ENCODE measurements at places on chromosomes 4 and X.

- peak; percentile 10 for DNase-seq
Measured at GRCh38 chr4:100317032-100317864, 127.0 kb upstream of the DDIT4L start.

- no peak for DNase-seq
Measured at GRCh38 chrX:95435198-95435597, 1249.4 kb upstream of the DIAPH2 start.

DNA sequence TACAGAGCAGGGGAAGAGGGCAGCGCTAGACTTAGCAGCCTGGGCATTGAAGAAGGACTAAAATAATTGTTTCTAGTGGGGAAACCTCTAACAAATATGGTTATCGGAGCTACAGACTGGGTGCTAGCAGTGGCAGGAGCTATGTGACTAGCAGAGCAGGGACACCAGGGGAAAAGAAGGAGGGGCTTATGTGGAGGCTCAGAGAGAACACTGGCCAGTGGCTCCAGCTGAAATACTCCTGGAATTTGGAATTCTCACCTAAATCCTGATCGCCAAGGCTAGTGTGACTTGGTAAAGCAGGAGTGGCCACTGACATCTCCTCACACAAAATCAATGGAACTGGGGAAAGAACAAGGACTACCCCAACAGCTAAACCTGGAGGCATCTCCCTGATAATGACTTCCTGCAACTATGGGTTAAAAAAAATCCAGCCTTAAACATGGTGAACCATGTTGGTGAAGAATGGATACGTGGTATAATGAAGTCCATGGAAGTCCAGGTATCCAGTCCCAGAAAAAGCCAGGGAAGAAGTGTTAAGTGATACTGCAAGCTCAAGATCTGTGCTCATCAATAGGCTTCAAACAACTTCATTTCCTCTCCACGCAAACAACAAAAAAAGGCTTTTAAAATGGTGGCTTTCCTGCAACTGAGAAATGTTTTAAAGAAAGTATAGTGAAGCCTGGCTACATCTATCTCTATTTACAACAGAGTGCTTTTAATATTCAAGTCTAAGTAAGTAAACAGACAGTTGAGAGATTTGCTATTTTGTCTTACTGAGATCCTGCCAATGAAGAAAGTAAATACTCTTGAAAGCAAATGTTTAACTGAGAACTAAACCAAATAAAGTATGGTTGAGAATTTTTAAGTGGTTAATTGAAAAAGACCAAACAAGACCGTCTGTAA is 1.8 kb downstream of the TAPT1 start:
- DNase-seq, result no peak

DNA sequence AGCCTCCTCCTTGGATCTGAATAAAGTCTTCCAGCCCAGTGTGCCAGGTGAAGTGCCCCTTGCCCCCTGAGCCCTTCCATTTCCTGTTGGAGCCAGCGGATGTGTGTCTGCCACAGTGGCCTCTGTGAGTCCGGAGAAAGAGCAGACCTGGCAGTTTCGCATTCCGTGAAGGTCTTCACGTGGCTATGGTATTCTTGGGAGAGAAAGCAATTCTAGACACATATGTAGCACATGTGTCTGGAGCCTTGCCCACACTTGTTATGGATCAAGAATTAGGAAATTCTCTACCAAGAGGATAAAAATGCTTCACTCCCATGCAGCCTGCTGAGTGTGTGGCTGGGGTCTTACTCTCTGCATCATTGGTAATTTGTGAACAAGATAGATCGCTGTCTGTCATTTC is 130.9 kb downstream of the REPS2 start:
- DNase-seq, result peak; percentile 15

All from EH (cell line).